ENCODE measurements at places on chromosomes 16 and 17.

DNA sequence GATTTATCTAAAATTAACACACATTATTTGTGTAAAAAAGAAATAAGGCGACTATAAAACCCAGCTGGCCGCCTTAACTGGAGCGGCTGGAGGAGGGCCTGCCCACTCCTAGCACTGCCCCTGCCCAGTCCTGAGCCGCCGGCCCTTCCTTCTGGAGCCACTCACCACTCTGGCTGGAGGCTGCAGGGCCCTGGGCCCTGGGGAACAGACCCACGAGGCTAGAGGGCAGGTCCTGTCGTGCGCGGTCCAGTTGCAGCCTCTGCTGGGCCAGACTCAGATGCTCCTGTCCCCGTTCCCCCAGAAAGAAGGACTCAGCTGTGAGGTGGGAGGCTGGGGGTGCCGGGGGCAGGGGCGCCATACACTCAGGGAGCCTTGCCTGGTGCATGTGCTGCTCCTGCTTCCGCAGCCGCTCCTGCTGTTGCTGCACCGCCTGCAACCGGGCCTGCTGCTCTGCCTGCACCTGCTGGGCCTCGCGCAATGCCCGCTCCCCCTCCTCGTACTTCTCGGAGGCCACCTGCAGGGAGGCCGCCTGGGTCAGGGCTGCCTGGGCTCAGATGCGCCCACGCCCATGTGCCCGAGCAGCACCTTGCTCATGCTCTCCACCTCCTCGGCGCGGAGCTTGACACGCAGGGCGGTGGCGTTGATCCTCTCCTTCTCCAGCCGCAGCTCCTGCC is 9.0 kb upstream of the MRPL38 start:
- DNase-seq: no peak

GRCh38 chr17:7403727-7403976 is 245 bp downstream of the TMEM256 start:
- DNase-seq: no peak

DNA sequence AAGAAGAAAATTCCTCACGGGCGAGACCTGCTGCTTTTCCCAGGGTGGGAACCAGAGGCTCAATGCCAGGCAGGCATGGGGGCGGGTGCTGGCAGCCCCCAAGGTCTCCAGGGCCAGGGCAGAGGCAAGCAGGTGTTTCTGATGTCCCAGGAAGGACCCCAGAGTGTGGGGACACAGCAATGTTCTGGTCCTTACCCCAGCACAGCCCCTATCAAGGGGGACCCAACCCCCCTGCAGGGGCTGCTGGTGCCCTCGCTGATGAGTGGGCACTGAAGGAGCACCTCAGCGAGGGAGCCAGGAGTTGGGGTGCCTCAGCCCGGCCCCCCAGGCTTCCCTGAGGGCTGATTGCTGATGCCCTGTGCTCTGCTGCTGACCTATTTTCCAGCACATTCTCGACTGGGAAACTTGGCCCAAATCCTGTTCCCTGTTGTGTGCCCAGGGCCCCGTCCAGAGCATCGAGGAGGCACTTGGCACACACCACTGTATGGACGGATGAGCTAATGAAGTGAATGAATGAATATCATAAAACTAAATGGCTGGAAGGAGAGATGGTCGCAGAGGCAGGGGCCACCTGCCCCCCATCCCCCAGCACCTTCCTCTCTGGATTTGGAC is 2.8 kb downstream of the DBNDD1 start:
- DNase-seq: no peak

DNA sequence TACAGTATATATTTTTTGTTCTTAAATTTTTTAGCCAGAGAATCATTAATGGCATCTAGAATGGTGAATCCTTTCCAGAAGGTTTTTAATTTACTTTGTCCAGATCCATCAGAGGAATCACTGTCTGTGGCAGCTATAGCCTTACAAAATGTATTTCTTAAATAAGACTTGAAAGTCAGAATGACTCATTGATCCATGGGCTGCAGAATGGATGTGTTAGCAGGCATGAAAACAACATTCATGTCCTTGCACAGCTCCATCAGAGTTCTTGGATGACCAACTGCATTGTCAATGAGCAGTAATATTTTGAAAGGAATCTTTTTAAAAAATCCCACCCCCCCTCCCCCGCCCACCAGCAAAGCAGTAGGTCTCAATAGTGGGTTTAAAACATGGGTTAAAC is 51.4 kb downstream of the CACNG1 start:
- no peak for DNase-seq

All from CD4-positive, alpha-beta T cell treated with Interleukin-21 for 1 hour (primary cell).